ENCODE measurements at places on chromosomes 3 and 15. TPM values are rescaled to one million over a fixed set of nuclear protein-coding genes. Genes with fewer than 3 reads are reported as not detected.

ZBTB47 gene
- 42.4 TPM for total RNA-seq

RCCD1 gene
- total RNA-seq, result 11.9 TPM

IL17RE gene
- 3.5 TPM for total RNA-seq

B3GNT5 gene
- 5.5 TPM for total RNA-seq

IQCH gene
- 5.7 TPM for total RNA-seq

MTHFS gene
- 12.9 TPM for total RNA-seq

ANKRD63 gene
- not detected for total RNA-seq

ZIC4 gene
- 0.06 TPM for total RNA-seq

STX19 gene
- total RNA-seq, result 0.06 TPM

GABRB3 gene
- total RNA-seq, result 1.1 TPM

FBXL22 gene
- total RNA-seq, result 0.50 TPM

DLG1 gene
- total RNA-seq, result 34.7 TPM

SPSB4 gene
- not detected for total RNA-seq

All from aortic smooth muscle cell (primary cell).